Neural crest cell (in vitro differentiated cells): ENCODE measurements at places on chromosomes 5 and 9. TPM values are rescaled to one million over a fixed set of nuclear protein-coding genes. Genes with fewer than 3 reads are reported as not detected.

ZNF883 gene
- total RNA-seq, result 8.7 TPM in 2 replicates

DNA sequence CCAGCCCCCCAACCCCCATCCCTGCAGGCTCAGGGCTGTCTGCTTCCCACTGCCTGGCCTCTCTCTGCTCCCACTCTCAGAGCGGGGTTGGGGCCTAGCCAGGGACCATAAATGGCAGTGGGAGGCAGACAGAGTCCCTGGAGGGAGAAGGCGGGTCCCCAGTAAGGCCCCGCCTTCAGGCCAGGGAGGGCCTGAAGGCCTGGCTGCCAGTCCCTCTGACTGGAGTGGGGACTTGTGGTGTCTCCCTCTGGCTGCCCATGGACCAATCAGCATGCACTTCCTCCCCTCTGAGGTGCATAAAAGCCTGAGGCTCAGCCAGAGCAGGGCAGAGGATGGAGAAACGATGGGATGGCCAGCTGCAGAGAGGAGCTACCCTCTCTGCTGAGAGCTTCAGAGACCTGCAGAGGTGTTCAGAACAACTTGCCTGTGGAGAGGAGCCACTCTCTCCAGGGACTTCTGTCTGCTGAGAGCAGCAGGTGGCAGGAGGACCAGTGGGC lies 2.7 kb upstream of the BTNL9 start:
- peaks cover 69% of the 10 kb centered on the region for H3K27me3 ChIP-seq
- no peaks in the 10 kb centered on the region for H3K4me1 ChIP-seq
- DNase-seq, result no peak

DNA sequence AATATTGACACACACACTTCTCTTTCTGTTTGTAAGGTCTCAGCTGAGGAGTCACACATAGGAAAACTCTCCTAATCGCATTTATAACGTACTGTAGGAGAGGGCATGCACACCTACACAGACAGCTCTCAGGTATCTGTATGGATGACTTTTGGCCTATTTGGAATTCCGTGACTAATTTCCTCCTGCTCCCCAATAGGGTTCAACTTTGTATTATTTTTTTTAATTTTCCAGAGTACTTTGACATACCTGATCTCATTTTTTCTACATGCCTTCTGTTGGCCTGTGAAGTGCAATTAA lies 195.9 kb downstream of the ARHGAP26 start:
- peaks cover 3% of the 10 kb centered on the region for H3K36me3 ChIP-seq
- no peaks in the 10 kb centered on the region for H3K27me3 ChIP-seq
- DNase-seq, result no peak
- H3K27ac ChIP-seq, result no peak overlapping the region
- no peak overlapping the region for H3K4me3 ChIP-seq
- H3K4me1 ChIP-seq, result no peaks in the 10 kb centered on the region

DNA sequence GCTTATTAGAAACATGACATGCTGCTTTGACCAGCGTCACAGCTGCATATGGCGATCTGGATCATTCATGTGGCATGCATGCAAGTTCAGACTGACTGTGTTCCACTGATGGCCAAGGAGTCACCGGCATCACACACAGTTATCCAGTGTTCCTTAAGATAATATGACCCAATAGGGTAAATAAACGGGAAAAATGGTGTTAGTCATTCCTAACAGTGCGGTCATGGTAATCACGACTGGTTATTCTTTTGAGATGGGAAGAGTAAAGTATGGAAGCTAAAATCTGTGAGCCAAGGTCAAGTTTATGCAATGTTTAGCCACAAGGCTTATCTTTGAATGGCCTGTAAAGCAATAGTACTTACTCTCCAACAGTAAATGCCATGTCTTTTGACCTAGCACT lies 29.3 kb upstream of the LVRN start:
- no peaks in the 10 kb centered on the region for H3K27me3 ChIP-seq
- no peaks in the 10 kb centered on the region for H3K36me3 ChIP-seq
- H3K27ac ChIP-seq, result no peak overlapping the region
- no peak overlapping the region for H3K4me3 ChIP-seq
- no peak for DNase-seq

UGT3A1 gene
- total RNA-seq, result not detected in 2 replicates

GRCh38 chr5:83148370-83148769 lies 71.0 kb downstream of the XRCC4 start:
- peaks cover 6% of the 10 kb centered on the region for H3K36me3 ChIP-seq
- H3K27me3 ChIP-seq, result no peaks in the 10 kb centered on the region
- no peak overlapping the region for H3K4me3 ChIP-seq

- no peaks in the 10 kb centered on the region for H3K27me3 ChIP-seq
- no peak overlapping the region for H3K27ac ChIP-seq
- no peak for DNase-seq
- H3K4me1 ChIP-seq, result peaks cover 23% of the 10 kb centered on the region
- H3K4me3 ChIP-seq, result peak overlapping the region; percentile 64
- H3K36me3 ChIP-seq, result peaks cover 11% of the 10 kb centered on the region
Measured at GRCh38 chr9:124342402-124342775, 72.9 kb downstream of the PSMB7 start.

DNA sequence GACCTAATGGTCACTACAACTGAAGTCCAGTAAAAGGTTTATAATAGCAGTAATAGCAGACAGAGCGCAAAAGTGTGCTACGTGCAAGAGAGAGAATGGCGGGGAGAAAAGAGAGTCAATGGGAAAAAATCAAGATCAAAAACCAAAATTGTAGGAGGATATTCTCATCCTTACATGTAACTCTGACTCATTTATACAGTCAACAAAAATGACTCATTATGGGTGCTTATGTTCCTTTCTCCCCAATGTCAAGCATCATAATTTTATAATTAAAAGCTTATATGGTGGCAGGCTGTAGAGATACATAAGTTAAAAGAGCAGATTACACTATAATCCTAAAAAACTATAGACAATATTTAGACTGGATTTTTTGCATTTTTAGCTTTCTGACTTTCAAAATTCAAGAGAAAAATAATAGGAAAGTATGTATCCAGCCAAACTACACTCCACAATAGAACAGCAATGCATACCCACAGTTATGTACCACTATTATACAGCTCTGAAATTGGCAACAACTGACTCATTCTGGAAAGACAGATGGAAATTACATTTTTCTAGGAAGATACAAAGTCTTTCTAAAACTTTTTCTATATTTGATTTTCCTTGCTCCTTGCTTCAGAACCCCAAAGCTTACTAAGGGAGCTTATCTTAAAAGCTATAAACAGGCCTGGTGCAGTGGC lies 78.4 kb downstream of the PLPP1 start:
- peaks cover 9% of the 10 kb centered on the region for H3K36me3 ChIP-seq
- H3K4me3 ChIP-seq, result no peak overlapping the region
- no peaks in the 10 kb centered on the region for H3K27me3 ChIP-seq
- peaks cover 28% of the 10 kb centered on the region for H3K4me1 ChIP-seq
- no peak overlapping the region for H3K27ac ChIP-seq

BICD2 gene
- 41.3 and 41.5 TPM in 2 replicates for total RNA-seq

BTNL8 gene
- total RNA-seq, result not detected in 2 replicates

DNA sequence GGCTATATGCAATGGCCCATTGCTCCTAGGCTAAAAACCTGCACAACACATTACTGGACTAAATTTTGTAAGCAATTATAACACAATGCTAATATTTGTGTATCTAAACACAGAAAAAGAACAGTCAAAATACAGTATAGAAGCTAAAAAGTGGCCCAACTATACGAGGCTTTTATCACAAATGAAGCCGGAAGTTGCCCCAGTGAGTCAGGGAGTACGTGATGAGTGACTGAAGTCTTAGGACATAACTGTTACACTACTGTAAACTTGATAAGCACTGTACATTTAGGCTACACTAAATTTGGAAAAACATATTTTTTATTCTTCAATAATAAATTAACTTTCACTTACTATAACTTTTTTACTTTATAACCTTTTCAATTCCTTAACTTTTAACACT lies 105.2 kb upstream of the PRR16 start:
- no peaks in the 10 kb centered on the region for H3K36me3 ChIP-seq
- DNase-seq, result no peak
- H3K4me1 ChIP-seq, result peaks cover 5% of the 10 kb centered on the region
- no peak overlapping the region for H3K4me3 ChIP-seq
- no peak overlapping the region for H3K27ac ChIP-seq
- no peaks in the 10 kb centered on the region for H3K27me3 ChIP-seq

GRCh38 chr5:150352244-150353031 lies 5.1 kb upstream of the TCOF1 start:
- peaks cover 4% of the 10 kb centered on the region for H3K27me3 ChIP-seq
- DNase-seq, result no peak
- no peak overlapping the region for H3K4me3 ChIP-seq
- H3K27ac ChIP-seq, result no peak overlapping the region
- H3K4me1 ChIP-seq, result peaks cover 34% of the 10 kb centered on the region
- H3K36me3 ChIP-seq, result no peaks in the 10 kb centered on the region

ANKDD1B gene
- total RNA-seq, result 0.20 and 0.28 TPM in 2 replicates

DNA sequence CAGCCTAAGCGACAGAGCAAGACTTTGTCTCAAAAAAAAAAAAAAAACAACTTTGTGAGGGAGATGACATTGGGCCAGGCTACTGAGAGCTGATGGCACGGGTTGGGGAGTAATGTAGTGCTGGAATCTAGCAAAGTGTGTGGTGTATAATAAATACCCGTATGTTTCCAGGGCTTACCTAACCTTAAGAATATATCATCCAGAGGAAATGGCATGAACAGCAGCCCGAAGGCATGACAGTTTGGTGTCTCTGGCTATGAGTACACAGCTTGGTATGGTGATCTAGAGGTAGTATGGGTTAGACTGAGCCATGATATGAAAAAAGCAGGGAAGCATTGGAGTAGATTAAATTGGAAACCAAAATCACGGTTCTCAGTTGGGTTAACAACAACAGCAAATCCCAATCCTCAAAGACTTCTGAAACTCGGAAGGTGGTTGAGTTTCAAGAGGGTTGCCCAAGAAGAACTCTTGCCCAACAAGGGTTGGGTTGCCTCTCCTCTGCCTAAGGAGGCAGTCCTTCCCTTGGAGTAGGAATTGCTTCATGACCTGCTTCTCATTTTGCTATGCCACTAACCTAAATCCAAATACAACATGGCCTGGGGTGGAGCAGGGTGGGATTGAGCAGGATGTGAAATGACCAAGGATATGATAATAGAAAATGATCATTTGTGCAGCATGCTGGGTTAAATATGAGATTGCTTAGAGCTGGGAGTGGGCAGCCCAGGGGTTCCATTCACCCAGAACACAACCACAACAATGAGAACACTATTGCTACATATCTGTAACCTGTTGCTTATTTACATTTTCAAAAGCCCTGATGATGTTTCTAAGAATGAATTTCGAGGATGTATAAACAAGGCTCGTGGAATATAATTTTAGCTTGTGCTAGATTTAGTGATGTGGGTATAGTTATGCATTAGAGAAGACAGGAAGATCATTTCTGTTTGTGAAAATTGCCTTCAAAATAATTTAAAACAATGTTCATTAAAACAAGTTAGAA lies 64.6 kb upstream of the ZFR start:
- peaks cover 3% of the 10 kb centered on the region for H3K36me3 ChIP-seq
- H3K4me1 ChIP-seq, result peaks cover 33% of the 10 kb centered on the region
- no peak overlapping the region for H3K27ac ChIP-seq
- H3K4me3 ChIP-seq, result no peak overlapping the region
- DNase-seq, result no peak

DNA sequence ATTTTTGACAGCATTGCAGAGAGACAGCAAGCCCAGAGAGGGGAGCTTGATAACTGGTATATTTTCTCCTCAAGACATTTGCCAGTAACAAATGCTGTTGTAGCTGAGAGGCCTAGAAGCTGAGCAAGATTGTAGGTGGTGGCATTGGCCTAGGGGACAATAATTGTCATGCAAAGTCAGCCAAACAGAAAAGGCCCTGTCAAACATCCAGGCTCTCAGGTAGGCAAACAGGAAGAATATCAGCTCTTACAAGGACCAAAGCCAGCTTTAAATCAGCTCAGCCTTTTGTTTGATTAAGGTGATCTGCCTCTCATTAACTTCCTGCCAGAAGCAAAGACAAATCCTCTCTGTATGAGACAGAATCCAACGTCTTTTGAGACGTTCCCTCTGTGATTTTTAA lies 29.7 kb upstream of the BARX1 start:
- no peaks in the 10 kb centered on the region for H3K4me1 ChIP-seq
- no peaks in the 10 kb centered on the region for H3K36me3 ChIP-seq
- H3K4me3 ChIP-seq, result no peak overlapping the region
- no peak for DNase-seq
- H3K27ac ChIP-seq, result no peak overlapping the region

SPAG8 gene
- total RNA-seq, result 1.4 TPM in 2 replicates

DNA sequence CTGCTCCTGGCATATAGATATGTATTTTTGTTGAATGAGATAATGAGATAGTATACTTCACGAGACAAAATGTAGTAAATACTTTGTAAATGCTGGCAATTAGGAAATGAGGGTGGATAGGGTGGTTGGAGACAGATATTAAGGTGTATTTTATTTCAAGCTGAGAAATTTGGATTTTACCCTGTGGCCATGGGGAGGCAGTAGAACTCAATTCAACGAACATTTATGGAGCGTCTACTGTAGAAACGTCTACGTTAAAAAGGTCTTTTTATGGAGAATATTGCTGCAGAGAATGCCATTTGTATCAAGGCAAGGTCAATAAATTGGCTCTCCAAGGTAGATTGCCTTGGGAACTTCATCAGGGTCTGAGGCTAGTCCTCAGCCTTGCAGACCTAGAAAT lies 21.5 kb upstream of the RALGPS1 start:
- H3K27me3 ChIP-seq, result no peaks in the 10 kb centered on the region
- H3K4me1 ChIP-seq, result peaks cover 8% of the 10 kb centered on the region
- H3K36me3 ChIP-seq, result no peaks in the 10 kb centered on the region
- H3K27ac ChIP-seq, result no peak overlapping the region
- no peak for DNase-seq
- no peak overlapping the region for H3K4me3 ChIP-seq

DNA sequence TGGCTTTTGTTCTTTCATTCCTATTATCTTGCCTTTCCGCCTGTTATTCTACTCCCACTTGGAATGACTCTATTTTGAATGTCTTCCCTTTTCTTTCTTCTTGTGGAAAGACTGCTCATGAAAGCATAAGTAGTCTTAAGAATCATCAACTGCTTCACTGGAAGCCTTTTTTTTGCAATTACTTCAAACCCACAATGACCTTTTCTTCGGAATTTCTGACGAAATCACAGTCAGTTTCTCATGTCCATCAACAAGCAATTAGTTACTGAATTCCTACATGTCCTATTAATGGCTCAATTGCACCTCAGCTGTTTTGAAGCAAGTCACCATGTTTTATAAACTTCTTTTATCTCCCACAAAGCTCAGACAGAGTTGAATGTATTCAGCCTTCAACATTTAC lies 196.2 kb downstream of the TARS1 start:
- peaks cover 17% of the 10 kb centered on the region for H3K36me3 ChIP-seq
- no peak overlapping the region for H3K27ac ChIP-seq
- H3K27me3 ChIP-seq, result no peaks in the 10 kb centered on the region
- H3K4me1 ChIP-seq, result peaks cover 39% of the 10 kb centered on the region
- DNase-seq, result no peak

BSPRY gene
- total RNA-seq, result not detected in 2 replicates
